NCI-H1092 (cell line): ENCODE measurements at places on chromosomes 4 and X.

DNA sequence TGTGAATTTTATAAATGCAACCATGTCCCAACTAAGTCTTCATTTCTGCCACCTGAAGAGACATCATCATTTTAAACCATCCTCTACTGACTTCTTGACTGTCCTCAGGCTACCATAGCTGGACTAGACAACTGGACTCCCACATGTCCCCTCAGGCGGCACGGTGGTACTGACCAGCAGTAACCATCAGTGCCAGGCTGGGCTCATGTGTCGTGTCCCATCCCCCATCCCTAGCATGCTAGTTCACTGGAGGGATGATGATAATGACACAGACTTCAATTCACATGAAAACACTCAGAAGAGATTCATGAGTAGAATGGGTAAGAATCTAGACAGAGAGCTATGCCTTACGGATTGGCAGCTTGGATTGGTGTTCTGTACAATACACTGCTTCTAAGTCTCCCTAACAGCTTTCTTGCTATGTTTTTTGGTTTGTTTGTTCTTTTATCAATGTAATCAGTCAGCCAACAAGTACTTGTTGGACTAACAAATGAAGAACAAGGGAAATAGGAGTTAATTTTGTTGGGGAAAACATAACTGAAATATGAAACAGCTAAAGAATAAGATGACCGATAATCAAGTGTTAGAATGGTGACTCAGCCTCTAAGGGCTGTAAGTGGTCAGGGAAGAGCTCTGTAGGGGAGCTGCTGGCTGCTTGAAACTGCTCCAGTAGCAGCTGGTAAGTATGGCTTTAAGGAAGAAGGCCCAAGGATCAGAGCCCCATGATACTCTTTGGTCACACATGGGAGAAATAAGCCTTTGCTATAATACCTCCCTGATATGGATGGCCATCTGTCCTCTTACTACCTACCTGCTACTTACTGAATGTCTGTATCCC is 10.3 kb downstream of the ZDHHC9 start:
- DNase-seq, result no peak

GRCh38 chr4:25913851-25914669 is at the start of gene SMIM20:
Gene SMIM20, plus strand, starts transcription at chr4:25914220. Its CDS starts 94 bp downstream, at chr4:25914314.
- DNase-seq, result peak; percentile 82

DNA sequence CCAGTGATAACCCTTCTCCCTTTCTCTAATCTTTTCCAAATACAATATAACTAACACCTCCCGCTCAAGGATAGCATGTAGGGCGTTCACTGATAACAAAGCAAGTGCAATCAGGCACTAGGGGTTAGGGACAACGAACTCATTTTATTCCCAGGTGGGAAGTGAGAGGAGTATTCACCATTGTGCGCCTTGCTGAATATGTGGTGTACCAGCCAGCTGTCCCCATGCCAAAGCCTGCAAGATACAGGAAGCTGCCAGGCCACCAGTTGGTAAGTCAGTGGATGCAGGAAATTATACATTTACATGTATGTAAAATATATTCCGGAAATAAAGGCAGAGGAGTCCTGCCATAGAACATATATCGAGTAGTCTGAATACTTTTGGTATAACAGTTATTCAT is 6.3 kb upstream of the HPRT1 start:
- DNase-seq, result no peak

- DNase-seq, result no peak
Observed at GRCh38 chr4:42149004-42149403, 3.5 kb downstream of the BEND4 start.

DNA sequence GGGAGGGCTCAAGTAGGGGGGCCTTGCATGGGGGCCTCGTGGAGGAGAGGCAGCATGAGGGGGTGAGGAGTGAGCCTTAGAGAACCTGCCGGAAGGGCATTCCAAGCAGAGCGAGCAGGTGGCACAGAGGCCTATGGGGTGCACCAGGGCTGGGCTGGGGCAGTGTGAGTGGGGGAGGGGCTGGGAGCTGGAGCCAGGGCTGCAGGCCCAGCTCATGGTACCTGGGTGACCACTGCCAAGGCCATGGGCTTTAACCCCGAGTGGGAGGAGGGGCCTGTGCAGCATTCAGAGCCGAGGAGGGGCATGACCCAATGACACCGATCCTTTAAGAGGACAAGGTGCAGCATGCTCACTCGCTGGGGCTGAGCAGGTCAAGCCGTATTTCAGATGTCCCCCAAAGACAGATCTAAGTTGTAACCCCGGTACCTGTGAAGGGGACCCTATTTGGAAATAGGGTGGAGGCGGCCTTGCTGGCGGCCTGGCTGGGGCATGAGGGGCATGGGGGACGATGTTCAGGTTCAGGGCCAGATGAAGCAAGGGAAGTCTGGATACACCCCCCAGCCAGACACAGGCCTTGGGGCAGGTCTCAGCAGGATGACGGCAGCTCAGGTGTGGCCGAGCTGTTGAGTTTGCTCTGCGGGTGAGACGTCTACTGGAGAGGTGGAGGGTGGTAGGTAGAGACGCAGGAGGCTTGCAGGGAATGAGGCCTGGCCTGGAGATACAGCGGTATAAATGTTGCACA is 137.0 kb downstream of the CPZ start:
- no peak for DNase-seq

- peak; percentile 4 for DNase-seq
Observed at GRCh38 chr4:93764639-93765246, 63.8 kb upstream of the ATOH1 start.

GRCh38 chr4:129358571-129358970 is 262.6 kb downstream of the C4orf33 start:
- no peak for DNase-seq

GRCh38 chr4:32172761-32173160 is 1452.6 kb downstream of the PCDH7 start:
- no peak for DNase-seq
